ENCODE measurements at places on chromosomes 1 and 21.
A peak's percentile ranks its signal among the peaks of the same experiment; 100 is the strongest.

- no peak overlapping the region for H3K4me3 ChIP-seq
- no peaks in the 10 kb centered on the region for H3K36me3 ChIP-seq
- H3K4me1 ChIP-seq, result peaks cover 10% of the 10 kb centered on the region
- DNase-seq, result peak; percentile 65
- no peak overlapping the region for H3K27ac ChIP-seq
- no peaks in the 10 kb centered on the region for H3K27me3 ChIP-seq
These were observed 37.1 kb upstream of the CTTNBP2NL start for GRCh38 chr1:112358798-112359408.

DNA sequence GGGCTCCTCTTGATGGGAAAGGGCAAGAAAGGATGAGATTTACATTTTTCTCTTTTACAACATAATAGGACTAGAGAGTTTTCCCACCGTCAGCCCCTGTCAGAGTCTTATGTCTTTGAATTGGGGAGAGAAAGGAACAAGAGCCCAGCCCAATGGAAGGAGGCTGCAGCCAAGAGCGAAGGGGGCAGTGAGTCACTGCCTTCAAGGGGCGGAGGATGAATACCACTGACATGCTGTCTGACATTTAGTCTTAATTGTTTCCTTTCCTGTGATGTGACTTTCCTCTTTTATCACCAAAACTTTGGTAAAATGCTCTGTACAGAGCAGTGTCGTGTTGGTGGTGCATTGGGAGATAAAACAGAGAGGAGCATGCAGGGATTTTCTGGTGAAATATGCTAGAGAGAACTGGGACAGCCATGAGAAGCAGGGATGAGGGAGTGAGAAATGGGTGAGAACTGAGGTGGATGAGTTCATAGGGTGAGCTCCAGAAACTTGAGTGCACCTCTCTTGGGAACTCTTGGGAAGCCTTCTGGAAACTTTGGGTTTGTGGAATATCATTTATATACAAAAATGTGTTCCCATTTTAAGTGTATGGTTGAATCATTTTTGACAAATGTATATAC is 179.9 kb upstream of the FGGY start:
- H3K27ac ChIP-seq, result no peak overlapping the region
- no peaks in the 10 kb centered on the region for H3K27me3 ChIP-seq
- peaks cover 9% of the 10 kb centered on the region for H3K4me1 ChIP-seq

- H3K4me1 ChIP-seq, result peaks cover 9% of the 10 kb centered on the region
- H3K4me3 ChIP-seq, result no peak overlapping the region
- no peaks in the 10 kb centered on the region for H3K36me3 ChIP-seq
- no peak for DNase-seq
These were observed 33.2 kb downstream of the VCAM1 start for GRCh38 chr1:100752791-100753190.

DNA sequence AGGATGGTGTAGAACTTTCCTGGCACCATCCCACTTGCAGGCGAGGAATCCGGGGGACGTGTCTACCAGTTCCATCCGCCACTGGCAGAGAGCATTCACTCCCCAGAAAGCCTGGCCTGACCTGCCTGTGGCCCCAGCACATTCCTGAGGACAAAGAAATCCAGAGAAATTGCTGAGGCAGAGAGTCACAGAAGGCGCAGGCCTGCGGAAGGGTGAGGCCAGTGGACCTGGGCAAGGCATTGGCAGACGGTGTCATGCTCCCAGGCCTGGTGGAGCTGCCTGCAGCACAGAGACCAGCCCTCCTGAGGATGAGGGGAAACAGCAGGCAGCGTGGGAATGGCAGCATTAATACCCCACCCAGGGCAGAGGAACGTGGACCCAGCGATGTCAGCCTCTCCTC is 81.2 kb upstream of the F3 start:
- no peak overlapping the region for H3K4me3 ChIP-seq
- H3K27me3 ChIP-seq, result no peaks in the 10 kb centered on the region
- DNase-seq, result peak; percentile 58
- no peak overlapping the region for H3K27ac ChIP-seq
- peaks cover 21% of the 10 kb centered on the region for H3K4me1 ChIP-seq

- DNase-seq, result no peak
- H3K27ac ChIP-seq, result no peak overlapping the region
- peaks cover 4% of the 10 kb centered on the region for H3K27me3 ChIP-seq
- no peaks in the 10 kb centered on the region for H3K36me3 ChIP-seq
- no peak overlapping the region for H3K4me3 ChIP-seq
These were observed 105.6 kb downstream of the MIS18A start for GRCh38 chr21:32173121-32173724.

DNA sequence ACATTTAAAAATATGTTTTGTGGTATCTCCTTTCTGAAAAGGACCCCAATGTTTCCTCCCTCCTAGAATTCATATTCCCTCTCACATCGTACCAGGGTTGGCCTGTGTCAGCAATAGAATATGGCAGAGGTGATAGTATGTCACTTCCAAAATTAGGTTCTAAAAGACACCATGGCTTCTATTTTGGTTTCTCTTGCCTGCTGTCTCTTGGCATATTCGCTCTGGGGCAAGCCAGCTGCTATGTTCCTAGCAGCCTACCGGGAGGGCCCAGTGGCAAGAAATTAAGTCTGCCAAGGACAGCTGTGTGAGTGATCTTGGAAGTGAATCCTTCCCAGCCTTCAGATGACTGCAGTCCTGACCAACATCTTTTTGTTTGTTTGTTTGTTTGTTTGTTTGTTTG is 92.9 kb upstream of the PPM1J start:
- H3K4me3 ChIP-seq, result no peak overlapping the region
- H3K4me1 ChIP-seq, result peaks cover 32% of the 10 kb centered on the region
- no peak overlapping the region for H3K27ac ChIP-seq
- DNase-seq, result no peak
- no peaks in the 10 kb centered on the region for H3K36me3 ChIP-seq
- H3K27me3 ChIP-seq, result no peaks in the 10 kb centered on the region

DNA sequence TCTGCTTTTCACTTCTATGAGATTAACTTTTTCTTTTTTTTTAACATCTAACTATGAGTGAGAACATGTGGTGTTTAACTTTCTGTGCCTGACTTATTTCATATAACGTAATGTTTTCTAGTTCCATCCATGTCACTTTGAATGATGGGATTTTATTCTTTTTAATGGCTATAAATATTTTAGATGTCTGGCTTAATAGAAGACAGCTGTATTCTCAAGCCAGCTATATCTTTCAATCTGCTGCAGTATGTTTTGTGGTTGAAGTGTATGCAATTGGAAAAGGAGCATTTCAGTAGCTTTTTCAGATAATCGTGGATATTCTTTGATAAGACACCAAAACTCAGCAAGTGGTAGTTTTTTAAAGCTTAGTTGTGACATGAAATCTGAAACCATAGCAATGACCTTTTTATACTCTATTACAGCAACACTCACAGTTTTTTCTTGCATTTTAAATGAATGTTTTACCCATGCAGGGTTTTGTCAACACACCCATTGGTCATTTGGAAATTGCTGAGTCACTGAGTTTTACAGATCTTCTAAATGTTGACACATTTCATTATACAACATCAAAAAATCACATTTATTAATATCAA is 5.7 kb upstream of the SVBP start:
- no peak for DNase-seq
- peaks cover 16% of the 10 kb centered on the region for H3K4me1 ChIP-seq
- H3K4me3 ChIP-seq, result no peak overlapping the region
- H3K27ac ChIP-seq, result no peak overlapping the region
- H3K27me3 ChIP-seq, result no peaks in the 10 kb centered on the region

GRCh38 chr1:247407180-247407616 is 8.8 kb upstream of the NLRP3 start:
- no peak overlapping the region for H3K27ac ChIP-seq
- H3K36me3 ChIP-seq, result no peaks in the 10 kb centered on the region
- no peak for DNase-seq
- H3K4me1 ChIP-seq, result no peaks in the 10 kb centered on the region
- H3K4me3 ChIP-seq, result no peak overlapping the region

GRCh38 chr1:242178924-242179708 is 180.2 kb upstream of the MAP1LC3C start:
- DNase-seq, result no peak
- no peak overlapping the region for H3K4me3 ChIP-seq
- H3K27ac ChIP-seq, result peak overlapping the region; percentile 26
- peaks cover 18% of the 10 kb centered on the region for H3K4me1 ChIP-seq
- no peaks in the 10 kb centered on the region for H3K27me3 ChIP-seq
- no peaks in the 10 kb centered on the region for H3K36me3 ChIP-seq

DNA sequence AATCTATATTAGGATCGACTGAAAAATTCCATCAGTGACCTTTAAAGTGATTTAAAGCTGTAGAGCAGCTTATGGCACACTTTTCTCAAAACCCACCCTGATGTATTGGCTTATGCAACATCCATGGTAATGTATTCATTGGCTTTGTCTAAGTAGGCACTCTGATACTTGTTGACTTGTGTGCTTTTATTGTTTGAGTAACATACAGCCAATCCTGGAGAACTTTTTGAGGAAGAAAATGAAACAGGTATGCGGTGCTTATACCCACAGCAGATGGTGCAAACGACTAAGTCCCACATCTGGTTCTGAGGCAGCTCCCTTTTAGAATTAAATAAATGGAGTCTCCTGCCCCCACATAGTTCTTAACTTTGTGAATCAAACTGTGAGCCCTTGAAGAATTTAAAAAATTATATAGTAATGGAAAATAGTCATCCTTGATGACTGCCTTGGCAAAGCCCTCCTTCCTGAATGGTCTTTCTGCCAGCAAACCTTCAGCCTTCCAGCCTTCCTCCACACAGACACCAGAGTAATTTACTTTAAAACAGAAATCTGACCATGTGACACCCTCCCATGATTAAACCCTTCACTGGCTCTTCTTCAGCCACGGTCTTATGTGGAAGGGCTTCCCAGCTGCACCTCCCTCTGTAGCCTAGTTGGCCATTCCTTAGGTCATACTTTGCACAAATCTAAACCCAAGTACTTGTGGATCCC is 116.0 kb downstream of the BCAR3 start:
- H3K4me3 ChIP-seq, result no peak overlapping the region
- no peak overlapping the region for H3K27ac ChIP-seq
- DNase-seq, result no peak
- no peaks in the 10 kb centered on the region for H3K4me1 ChIP-seq
- no peaks in the 10 kb centered on the region for H3K27me3 ChIP-seq
- peaks cover 14% of the 10 kb centered on the region for H3K36me3 ChIP-seq

DNA sequence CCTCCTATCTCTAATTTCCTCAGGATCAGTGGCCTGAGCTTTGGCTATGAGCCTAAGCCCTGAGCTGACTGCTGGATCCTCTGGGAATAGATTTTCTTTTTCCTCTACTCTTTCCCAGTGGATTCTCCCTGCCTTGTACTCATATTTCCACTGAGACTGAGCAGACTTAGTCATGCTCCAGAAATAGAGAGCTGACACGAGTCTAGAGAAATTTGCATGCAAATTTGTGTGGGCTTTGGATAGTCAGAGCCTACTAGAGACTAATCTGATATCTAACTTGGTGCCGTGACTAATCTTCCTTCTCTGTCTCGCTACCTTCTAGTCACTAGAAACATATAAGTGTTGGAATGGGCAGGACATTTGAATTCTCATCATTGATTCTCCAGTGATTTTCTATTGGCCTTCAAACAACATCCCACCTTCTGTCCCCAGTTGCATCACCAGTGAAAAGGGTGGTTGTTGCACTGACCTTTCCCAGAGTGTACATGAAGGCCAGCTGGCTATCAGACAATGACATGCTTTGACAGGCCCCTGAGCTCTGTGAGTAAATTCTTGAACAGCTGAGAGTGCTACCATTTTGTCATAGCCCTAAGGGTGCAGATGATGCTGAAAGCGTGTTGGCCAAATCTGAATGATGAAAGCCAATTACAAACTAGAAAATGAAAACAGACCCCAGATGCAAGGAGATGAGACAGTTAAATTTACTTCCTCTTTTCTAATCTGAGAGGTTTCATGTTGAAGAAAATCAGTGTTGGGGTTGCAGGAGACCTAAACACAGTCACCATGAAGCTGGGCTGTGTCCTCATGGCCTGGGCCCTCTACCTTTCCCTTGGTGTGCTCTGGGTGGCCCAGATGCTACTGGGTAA is at the start of gene FCRLA:
Gene FCRLA, plus strand, starts transcription at position 748 of the 866 bp plus-strand sequence. Its CDS starts 36 bp downstream, at position 784.
- H3K4me1 ChIP-seq, result no peaks in the 10 kb centered on the region
- H3K36me3 ChIP-seq, result no peaks in the 10 kb centered on the region
- no peak within 1 kb of the TSS for H3K27ac ChIP-seq
- H3K4me3 ChIP-seq, result no peak within 1 kb of the TSS
- DNase-seq, result no peak
- H3K27me3 ChIP-seq, result no peaks in the 10 kb centered on the region

DNA sequence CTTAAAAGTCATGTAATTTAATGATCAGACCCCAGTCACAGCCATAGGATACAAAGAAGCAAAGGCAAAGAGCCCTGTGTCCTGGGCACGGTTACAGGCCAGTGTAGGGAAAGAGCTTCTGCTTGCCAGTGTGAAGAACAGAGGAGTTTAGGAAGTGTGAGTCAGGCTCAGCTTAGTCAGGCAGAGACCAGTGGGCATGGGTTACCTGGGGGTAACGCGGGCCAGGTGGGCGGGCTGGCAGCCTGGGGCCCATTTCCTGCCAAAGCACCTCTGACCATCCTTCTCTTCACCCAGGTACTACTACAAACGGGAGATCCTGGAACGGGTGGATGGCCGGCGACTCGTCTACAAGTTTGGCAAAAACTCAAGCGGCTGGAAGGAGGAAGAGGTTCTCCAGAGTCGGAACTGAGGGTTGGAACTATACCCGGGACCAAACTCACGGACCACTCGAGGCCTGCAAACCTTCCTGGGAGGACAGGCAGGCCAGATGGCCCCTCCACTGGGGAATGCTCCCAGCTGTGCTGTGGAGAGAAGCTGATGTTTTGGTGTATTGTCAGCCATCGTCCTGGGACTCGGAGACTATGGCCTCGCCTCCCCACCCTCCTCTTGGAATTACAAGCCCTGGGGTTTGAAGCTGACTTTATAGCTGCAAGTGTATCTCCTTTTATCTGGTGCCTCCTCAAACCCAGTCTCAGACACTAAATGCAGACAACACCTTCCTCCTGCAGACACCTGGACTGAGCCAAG is 4.7 kb downstream of the ELF3 start:
- peaks cover 17% of the 10 kb centered on the region for H3K4me1 ChIP-seq
- no peaks in the 10 kb centered on the region for H3K36me3 ChIP-seq
- peaks cover 3% of the 10 kb centered on the region for H3K27me3 ChIP-seq
- no peak overlapping the region for H3K27ac ChIP-seq
- no peak for DNase-seq

- H3K27me3 ChIP-seq, result no peaks in the 10 kb centered on the region
- H3K4me1 ChIP-seq, result peaks cover 5% of the 10 kb centered on the region
- H3K4me3 ChIP-seq, result peak overlapping the region; percentile 34
These were observed 58.4 kb upstream of the CXADR start for GRCh38 chr21:17454315-17455027.

DNA sequence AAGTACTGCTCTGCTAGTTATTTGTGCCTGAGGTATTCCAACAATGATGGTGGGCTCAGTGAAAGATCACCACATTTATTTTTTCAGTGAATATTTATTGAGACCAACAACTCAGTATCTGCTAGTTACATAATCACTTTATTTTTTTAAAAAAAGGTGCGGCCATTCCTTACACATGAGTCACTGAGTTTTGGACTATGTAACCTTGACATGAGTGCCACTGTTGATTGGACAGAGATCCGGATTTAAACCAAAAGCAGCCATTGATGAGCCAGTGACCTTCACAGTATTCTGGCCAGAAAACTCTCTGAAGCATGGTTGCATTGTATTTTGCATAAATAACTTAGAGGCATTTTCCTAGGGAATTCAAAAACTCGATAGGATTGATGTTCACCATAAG is 79.5 kb downstream of the NUF2 start:
- H3K27ac ChIP-seq, result no peak overlapping the region
- H3K4me1 ChIP-seq, result peaks cover 23% of the 10 kb centered on the region
- H3K4me3 ChIP-seq, result no peak overlapping the region
- H3K27me3 ChIP-seq, result peaks cover 30% of the 10 kb centered on the region
- H3K36me3 ChIP-seq, result no peaks in the 10 kb centered on the region

All from neural progenitor cell (in vitro differentiated cells).